ENCODE measurements at places on chromosomes 5 and 9.

GRCh38 chr5:80507663-80508062, 19.8 kb downstream of the FAM151B start:
- no peak for ATAC-seq

DNA sequence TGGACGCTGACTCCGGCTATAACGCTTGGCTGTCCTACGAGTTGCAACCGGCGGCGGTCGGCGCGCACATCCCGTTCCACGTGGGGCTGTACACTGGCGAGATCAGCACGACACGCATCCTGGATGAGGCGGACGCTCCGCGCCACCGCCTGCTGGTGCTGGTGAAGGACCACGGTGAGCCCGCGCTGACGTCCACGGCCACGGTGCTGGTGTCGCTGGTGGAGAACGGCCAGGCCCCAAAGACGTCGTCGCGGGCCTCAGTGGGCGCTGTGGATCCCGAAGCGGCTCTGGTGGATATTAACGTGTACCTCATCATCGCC, 2.1 kb downstream of the PCDHA12 start:
- no peak for ATAC-seq

DNA sequence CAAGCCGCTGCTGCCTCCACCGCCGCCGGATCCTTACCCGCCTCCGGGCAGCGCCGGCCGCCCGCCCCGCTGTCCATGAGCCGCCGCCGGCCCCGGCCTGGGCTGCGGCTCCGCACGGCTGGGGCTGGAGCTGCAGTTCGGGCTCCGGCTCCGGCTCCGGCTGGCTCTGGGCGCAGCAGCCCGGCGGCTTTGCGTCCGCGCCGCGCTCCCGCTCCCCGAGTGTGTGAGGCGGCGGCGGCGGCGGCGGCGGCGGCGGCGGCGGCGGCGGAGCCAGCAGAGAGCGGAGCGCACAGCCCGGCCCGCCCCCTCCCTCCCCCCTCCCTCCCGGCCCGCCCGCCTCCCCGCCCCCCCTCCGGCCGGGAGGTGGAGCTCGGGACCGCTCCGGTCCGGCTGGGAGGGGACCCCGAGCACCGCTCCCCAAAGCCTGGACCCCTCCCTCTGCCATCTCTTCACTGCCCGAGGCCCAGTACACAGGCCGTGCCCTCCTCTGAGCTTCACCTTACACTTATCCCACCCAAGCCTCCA, at the start of gene PCDH1:
Gene PCDH1 (minus strand): TSS at position 225 of the 525 bp plus-strand sequence. CDS start 148 bp downstream, at position 77.
- peak; percentile 53 for ATAC-seq

DNA sequence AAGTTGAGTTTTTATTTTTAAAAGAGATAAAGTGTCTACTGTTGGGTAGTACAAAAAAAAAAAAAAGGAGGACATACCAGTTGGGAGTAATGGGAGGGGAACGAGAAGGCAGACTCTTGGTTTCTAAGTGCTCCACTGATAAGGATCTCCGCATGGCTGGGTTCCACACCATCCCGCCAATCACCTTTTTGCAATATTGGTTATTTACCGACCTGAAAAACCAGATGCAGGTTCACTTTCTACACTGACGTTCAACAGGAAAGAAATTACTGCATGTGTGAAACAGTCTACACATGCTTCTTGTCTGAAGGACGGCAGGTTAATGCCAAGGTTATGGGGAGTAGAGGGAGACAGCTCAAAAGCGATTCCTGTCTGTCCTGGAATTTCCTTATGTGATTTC, 75.5 kb downstream of the PTPN3 start:
- no peak for ATAC-seq

- no peak for ATAC-seq
These were observed 29.0 kb downstream of the PDE6A start for GRCh38 chr5:149915392-149916260.

GRCh38 chr9:130570208-130570607, 9.2 kb upstream of the FUBP3 start:
- ATAC-seq: no peak

GRCh38 chr9:68730570-68731235, 25.7 kb downstream of the PIP5K1B start:
- no peak for ATAC-seq

- ATAC-seq: peak; percentile 6
These were observed 856 bp upstream of the ATOSB start for GRCh38 chr9:35116539-35116897.

- peak; percentile 54 for ATAC-seq
These were observed 50.3 kb downstream of the GNAQ start for GRCh38 chr9:77981332-77981731.

DNA sequence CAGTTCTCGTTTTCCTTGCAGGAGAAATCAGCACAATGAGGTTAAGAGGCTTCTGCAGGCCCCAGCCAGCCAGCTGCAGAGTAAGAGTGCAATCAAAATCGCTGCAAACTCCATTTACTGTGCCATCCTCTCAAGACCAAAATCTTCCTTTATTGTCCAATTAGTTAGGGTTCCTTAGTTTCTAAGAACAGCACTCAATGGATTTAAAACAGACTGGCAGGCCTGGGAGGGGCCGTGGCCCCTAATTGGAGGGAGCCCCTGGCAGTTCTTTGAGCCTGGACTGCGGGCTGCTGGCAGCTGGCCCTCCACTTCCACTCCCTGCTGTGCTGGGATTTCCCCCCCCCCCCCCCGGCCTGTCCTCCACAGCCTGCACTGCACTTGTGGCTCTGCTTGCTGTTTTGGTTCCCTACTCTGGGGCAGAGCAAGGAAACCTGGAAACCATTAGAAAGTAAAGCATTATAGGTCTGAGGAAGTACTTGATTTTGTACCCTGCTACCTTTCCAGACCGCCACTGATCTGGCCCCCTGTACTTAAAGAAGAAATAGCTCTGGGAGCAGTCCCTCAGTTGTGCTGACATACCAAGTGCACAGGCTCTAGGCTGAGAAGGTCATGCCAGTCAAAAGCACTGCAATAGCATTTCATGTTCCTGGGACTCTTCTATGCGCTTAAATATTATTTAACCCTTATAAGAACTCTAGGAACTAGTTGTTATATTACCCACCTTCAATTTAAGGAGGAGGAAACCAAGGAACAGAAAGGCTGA, 129.0 kb downstream of the APBA1 start:
- ATAC-seq: peak; percentile 95

DNA sequence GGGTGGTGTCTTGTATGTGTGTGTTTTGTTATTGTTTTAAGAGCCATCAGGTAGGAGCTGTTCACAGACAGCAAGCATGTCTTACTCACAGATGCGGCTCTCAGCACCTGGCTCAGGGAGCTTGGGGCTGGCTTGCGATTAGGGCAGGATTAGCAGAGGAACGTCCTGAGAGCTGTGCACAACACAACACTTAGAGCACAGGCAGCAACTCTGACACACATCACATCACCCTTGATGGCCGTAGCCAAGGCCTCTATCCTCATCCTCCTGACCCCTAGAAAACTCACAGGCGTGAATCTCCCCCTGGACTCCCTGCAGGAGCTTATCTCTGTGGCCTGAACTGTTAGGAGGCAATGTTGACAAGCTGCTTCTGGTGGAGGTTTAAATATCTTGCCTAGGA, 7.1 kb upstream of the IL17B start:
- ATAC-seq: no peak

DNA sequence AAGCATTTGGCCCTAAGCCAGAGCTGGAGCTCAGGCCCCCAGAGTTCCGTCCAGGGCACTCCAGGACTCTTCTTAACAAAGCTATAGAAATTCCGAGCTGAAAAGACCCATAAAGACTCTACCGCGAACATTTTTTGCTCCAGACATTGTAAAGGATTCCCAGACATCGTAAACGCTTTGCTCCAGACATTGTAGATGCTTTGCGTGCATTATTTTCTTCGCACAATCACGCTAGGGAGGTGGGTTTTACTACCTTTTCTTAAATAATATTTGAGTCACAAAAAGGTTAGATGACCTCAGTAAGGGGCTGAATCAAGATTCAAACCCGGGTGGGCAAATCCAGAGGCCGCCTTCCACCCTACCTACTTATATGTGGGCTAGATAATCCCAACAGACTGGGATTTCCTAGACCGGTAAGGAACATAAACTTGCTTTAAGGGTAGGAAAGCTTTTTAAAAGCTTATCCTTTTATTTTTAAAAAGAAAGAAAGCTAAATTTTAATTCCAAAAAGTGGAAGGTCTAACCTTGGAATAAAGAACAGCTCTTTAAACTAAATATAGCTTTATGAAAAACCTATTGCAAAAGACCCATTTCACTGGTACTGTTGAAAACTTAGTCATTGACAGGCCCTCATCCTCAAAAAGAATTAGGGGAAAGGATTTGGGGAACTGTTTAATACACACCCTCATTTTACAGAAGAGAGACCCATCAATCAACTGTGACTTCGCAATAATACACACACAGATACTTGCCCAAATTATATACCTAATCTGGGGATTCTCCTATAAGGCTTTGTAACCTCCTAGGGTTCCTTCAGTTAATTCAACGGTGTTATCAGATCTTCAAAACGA, 822 bp upstream of the TNIP1 start:
- no peak for ATAC-seq

DNA sequence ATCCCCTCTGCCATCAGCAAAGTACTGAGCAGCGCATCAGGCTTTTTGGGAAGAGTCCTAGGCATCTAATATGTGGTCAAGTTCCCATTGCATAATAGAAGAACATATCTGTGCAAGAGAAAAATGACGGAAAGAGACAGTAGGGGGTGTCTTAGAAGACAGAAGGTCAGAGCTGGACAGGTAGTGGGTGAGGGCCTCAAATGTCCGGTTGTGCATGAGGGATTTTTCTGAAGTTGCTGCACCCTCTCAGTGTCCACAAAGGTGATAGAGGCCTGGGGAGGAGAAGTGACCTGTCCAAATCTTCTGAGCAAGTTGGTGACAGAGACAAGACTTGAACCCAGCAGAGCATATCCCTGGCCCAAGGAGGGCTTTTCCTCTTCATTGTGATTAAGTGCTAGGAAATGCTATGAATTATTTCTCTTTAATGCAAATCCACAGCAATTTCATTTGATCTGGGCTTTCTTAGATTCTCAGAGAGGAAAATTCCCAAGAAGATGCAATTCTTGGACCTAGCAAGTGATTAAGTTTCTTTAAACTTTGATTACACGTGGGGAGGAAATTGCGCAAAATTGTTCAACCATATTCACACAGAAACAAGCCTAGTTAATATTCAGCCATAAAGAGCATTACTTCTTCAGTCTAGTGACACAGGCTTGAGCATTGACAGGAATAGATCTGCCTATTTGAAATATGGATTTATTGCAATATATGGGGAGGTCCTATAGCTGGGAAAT, at the start of gene OR2S2:
Gene OR2S2 (minus strand): TSS at position 51 of the 734 bp plus-strand sequence. CDS start 56 bp downstream, outside the sequence.
- no peak for ATAC-seq

Measured in motor neuron (in vitro differentiated cells).